ENCODE measurements at places on chromosomes 7 and 10. TPM values are rescaled to one million over a fixed set of nuclear protein-coding genes. Genes with fewer than 3 reads are reported as not detected.

The AKR1C4 gene
- not detected for total RNA-seq

GRCh38 chr10:82934947-82935346 lies 1060.0 kb downstream of the NRG3 start:
- no peak for DNase-seq

The EGR2 gene
- total RNA-seq: 0.53 TPM

The FXYD4 gene
- not detected for total RNA-seq

The NRP1 gene
- total RNA-seq: 21.7 TPM

GRCh38 chr10:132910186-132910880 lies 32.0 kb downstream of the CFAP46 start:
- DNase-seq: no peak

GRCh38 chr7:12518920-12519681 lies 51.4 kb upstream of the SCIN start:
- peak; percentile 7 for DNase-seq

The POU6F2 gene
- not detected for total RNA-seq

DNA sequence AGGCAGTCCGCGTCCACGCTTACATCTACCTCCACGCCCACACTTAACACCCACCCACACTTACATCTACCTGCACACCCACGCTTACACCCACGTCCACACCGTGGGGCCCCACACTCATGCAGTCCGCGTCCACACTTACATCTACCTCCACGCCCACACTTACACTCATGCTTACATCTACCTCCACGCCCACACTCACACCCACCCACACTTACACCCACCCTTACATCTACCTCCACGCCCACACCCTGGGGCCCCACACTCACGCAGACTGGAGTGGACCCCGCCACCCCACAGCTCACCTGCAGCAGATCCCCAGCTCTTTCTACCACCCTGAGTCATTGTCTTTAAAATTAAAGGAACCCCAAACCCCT lies 32.4 kb upstream of the PWWP2B start:
- no peak for DNase-seq

- no peak for DNase-seq
Measured at GRCh38 chr7:104267701-104268368, 60.0 kb upstream of the ORC5 start.

The LEP gene
- total RNA-seq: not detected

The ZNRF2 gene
- 28.2 TPM for total RNA-seq

DNA sequence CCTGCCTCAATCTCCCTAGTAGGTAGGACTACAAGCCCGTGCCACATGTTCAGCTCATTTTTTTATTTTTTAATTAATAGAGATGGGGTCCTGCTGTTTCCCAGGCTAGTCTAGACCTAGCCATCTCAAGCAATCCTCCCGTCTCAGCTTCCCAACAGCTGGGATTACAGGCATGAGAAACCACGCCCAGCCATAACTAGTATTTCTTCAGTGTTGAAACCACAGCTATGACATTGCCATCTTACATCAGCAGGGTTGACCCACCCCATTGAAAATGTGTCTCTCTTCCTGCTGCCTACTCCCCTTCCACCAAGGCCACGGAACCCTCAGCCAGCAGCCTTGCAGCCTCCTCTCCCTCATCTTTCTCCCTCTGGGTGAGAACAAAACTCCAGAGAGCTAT lies 62.1 kb upstream of the ZNF746 start:
- no peak for DNase-seq

DNA sequence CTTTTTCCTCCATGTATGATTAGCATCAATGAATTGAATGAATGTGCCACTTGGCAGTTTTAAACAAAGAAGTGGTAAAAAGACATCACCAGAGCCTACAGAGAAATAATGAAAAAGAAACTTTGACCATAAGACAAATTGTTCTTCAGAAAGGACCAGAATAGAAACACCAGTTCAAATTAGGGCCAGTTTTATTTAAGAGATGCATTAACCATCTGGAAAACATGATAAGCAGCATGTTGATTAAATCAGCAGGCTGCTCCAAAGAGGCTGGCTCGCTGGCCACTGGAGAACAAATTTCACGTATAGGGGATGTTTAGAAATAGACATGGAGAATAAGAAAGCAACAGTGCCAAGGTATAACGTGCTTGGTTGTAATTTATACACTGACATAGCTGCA lies 242.3 kb upstream of the AOAH start:
- no peak for DNase-seq

GRCh38 chr7:37018954-37019353 lies 294.7 kb upstream of the AOAH start:
- DNase-seq: no peak

- DNase-seq: no peak
Measured at GRCh38 chr7:39621784-39622411, 1.5 kb upstream of the RALA start.

The ARPC1A gene
- total RNA-seq: 305 TPM
